T-helper 2 cell (primary cell): ENCODE measurements at places on chromosomes 4 and X.

GRCh38 chr4:1380368-1381151 is 25.7 kb downstream of the NKX1-1 start:
- DNase-seq: peak; percentile 6

GRCh38 chr4:48778431-48779094 is 1.5 kb downstream of the FRYL start:
- DNase-seq: no peak

GRCh38 chr4:81844717-81845116 is 373.0 kb upstream of the RASGEF1B start:
- DNase-seq: peak; percentile 38

DNA sequence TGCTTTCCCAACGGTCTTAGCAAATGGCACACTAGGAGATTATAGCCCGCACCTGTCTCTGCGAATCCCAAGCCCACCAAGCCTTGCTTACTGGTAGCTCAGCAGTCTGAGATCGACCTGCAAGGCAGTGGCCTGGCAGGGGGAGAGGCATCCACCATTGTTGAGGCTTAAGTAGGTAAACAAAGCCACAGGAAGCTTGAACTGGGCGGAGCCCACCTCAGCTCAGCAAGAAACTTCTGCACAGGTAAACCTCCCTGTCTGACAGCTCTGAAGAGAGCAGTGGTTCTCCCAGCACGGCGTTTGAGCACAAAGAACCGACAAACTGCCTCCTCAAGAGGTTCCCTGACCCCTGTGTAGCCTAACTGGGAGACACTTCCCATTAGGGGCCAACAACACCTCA is 42.8 kb downstream of the BRWD3 start:
- no peak for DNase-seq

- DNase-seq: no peak
Measured at GRCh38 chr4:130146773-130147172, 1050.8 kb downstream of the C4orf33 start.

DNA sequence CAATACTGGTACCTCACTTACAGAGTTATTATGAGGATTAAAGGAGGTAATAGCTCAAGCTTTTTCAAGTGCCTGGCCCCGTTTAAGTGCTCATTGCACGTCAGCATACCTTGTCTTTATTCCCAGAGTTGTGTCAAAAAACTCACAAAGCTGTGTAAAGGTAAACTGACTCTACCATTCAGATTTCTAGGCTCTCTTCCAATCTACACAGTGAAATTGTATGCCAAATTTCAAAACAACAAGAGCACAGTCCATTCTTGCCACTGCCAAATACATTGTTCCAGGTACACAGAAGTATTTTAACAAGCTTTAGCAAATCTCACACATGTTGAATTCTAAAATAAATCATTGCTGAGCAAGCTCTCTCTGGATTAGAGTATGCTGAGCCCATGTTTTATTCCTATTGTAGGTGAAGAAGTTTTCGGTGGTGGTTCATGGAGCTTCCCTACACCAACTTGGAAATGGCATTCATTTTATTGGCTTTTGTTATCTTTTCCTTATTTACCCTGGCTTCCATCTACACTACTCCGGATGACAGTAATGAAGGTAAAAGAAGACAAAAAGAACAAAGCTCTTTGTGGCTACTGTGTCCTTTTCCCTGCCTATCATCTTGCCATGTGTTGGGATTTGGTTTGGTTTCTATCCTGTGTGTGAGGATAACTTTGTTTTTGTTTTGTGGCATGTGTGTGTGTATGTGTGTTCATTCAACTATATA is 16.2 kb downstream of the SMIM31 start:
- no peak for DNase-seq

DNA sequence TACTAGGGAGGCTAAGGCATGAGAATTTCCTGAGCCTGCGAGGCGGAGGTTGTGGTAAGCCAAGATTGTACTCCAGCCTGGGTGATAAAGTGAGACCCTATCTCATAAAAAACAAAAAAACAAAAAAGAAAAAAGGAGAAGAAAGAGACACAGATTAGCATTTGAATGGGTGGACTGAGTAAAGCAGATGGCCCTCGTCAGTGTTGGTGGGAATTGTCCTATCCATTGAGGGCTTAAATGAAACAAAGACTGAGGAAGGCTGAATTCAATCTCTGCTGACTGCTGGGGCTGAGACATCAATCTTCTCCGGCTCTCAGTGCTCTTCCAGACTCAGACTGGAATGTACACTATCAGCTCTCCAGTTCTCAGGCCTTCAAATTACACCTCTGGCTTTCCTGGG is 136.8 kb downstream of the SLC7A11 start:
- DNase-seq: no peak

DNA sequence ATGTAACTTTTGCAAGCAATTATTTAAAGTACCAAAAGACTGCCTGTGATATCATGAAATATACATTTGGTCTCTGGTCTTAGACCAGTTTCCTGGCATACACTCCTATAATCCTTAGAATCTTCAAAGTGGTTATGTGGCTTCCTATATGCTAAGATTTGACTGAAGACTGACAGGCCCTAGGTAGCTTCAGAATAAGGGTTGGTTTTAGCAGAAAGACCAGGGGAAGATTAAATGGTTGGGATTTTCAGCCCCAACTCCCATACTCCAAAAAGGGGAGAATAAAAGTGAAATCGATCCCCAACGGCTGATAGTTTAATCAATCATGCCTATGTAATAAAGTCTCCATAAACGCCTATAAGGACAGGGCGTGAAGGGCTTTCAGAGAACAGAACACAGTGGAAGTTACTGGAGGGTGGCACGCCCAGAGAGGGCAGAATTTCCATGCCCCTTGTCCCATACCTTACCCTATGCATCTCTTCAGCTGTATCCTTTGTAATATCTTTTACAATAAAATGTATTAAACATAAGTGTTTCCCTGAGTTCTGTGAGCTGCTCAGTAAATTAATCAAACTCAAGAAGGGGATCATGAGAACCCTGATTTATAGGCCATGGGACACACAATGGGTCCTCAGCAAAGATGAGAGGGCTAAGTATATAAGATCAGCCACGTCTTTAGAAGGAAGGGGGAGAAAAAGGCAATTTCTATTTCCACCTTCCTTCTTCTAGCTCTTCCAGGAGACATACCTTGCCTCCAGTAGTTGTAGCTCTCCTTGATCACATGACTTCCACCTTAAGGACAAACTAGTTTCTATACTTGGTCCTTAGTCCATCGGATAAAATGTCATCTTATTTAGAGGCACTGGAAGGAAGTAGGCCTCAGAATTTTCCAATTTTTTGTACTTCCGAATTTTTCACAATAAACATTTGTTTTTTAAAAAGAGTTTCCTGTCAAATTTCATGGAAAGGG is 26.8 kb downstream of the ANKRD17 start:
- DNase-seq: no peak

DNA sequence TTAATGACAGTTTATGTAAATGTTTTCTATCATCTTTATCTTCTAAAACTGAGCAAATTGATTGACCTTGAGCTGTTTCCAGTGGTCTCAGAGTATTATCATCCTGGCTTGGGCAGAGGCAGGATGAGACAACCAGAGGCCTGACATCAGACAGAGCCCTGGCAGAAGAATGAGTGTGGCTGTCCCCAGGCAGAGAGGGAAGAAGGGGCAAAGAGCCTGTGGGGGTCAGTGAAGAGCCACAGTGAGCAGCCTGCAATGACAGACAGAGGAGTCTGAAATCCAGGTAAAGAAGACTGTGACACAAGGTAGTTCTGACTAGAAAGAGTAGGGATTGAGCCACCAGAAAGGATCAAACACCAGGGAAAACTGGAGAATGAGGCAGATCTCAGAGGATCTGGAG is 182.4 kb upstream of the ARSJ start:
- no peak for DNase-seq

GRCh38 chrX:26328608-26329319 is 112.8 kb downstream of the MAGEB5 start:
- no peak for DNase-seq

DNA sequence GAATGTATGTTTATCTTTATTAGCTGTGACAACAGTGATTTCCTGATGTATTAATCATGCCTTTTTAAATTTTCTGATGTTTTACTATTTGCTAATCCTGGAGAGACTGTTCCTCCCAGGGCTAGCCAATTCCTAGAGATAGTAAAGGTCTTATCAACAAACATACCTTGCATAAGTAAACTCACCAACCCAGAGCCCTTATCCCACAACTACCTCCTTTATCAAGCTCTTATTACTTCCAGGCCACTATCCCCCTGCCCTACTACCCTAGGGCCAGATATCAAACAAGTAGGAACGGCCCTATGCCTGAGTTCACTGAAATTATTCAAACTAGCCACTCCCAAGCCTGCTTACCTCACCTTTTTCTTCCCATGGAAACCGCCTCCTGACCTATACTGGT is 58.2 kb upstream of the NPNT start:
- DNase-seq: no peak
